ENCODE measurements at places on chromosomes 11 and 22.
A peak's percentile ranks its signal among the peaks of the same experiment; 100 is the strongest.

DNA sequence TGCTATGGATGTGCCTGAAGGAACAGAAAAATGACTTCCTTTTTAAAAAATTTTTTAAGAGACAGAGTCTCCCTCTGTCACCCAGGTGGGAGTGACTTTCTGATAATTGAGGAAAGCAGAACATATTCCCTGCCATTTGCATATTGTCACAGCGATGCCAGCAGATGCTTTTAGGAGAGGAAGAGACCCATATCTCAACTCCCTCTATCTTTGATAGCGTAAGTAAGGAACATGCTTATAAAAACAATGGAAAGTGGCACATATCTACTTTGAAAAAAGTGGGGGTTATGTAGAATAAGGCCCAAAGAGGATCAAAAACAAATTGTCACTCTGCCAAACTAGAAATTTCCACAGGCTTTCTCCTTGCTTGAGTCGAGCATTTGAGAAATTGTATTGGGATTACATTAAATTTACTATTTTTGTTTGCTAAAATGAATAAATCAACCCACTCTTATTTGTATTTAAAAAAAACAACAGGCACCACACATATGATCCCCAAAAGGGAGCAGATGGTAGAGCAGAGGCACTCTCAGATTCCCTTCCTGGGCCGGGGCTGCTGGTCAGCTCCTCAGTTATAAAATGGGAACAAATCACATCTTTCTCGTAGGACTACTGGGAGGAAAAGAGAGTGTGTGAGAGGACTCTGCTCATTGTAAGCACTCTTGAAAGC is 68.8 kb upstream of the TSPAN18 start:
- no peak for DNase-seq

GRCh38 chr11:795634-796564 is 2.2 kb downstream of the SLC25A22 start:
- peak; percentile 11 for DNase-seq

DNA sequence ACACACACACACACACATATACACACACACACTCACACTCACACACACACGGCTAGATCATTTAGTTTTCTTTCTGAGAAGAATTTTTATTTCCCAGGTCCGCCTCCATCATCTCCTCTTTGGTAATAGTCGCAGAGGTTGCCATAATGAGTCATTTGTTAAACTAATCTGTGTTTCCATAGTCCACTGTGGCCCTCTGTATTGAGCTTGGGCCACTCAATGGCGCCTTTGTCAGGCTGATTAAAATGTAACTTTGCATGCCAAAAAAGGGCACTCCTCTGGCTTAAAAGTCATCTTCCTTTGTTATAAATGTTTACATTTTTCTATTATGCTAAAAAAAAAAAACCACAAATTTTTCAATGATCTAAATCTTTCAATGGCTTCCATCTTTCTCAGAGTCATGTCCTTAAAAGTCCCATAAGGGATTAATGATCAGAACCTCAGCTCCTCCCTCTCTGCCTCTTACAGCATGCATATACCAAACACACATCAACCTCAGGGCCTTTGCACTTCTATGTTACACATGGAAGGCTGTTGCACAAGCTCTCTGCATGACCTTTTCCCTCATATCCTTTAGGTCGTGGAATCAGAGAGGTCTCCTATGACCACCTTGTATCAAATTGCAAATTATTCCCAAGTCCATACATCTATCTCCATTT is 35.3 kb downstream of the EHF start:
- DNase-seq: no peak

DNA sequence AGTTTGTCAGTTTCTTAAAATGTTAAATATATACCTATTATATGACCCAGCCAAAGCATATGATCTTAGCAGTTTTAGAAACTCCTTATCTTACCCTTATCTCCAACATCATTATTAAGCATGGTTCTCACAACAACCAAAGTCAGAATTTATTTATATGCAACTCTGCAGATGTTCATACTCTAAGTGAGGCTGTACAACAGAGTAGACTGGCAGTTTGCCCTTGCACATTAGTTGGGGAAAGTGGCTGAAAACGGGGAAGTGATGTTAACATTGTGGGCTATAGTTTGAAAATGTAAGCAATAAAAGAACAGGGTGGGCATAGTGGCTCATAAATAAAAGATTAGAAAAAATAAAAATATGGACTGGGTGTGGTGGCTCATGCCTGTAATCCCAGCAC is 49.7 kb downstream of the ATG16L2 start:
- DNase-seq: peak; percentile 28

GRCh38 chr22:39361496-39361895 is 11.7 kb downstream of the SYNGR1 start:
- DNase-seq: no peak

DNA sequence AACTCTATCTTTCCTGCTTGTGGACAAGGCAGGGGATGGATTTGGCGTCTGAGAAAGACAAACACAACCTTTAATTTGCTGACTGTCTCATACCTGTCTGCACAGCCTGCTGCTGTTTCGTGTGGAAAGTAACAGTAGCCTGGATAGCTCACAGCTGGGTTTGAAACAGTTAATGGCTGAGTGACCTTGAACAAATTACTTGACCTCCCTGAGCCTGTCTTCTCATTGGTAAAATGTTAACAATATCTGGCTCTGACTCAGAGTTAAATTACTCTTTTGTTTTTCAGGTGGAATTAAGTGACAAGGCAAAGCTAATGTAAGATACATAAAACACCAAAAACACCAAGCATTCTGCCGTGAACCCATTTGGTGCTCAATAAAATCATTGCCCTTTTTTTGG is 41.1 kb upstream of the ADA2 start:
- DNase-seq: no peak

DNA sequence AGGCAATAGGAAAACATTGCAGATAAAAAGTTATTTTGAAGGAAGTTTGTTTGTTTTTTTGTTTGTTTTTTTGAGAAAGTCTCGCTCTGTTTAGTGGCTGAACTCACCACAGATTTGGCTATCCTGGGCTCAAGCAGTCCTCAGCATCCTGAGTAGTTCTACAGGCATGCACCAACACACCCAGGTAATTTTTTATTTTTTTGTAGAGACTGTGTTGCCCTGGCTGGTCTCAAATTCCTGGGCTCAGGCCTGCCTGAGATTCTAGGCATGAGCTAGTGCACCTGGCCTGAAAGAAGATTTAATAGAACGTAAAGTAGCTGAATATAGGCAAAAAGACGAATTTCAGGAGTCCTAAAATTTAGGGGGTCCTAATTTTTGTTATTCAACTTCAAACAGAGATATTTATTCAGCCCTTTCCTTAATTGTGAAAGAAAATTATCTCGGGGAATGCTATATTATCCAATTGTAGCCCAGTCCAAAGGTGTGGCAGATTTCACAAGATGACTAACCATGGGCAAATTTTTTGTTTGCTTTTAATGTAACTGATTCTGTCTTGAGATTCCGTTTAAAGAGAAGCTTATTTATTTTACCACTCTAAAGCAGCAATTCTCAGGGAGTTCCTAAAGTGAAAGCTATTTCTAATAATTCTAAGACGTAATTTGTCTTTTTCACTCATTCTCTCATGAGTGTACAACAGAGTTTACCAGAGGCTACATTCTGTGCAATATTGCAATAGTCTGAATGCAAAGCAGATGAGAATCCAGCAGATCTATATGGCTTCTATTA is 940 bp downstream of the IL18 start:
- DNase-seq: no peak

GRCh38 chr11:16365581-16366228 is 9.4 kb upstream of the SOX6 start:
- no peak for DNase-seq

GRCh38 chr11:61817471-61818202 is 834 bp upstream of the FADS1 start:
- no peak for DNase-seq

DNA sequence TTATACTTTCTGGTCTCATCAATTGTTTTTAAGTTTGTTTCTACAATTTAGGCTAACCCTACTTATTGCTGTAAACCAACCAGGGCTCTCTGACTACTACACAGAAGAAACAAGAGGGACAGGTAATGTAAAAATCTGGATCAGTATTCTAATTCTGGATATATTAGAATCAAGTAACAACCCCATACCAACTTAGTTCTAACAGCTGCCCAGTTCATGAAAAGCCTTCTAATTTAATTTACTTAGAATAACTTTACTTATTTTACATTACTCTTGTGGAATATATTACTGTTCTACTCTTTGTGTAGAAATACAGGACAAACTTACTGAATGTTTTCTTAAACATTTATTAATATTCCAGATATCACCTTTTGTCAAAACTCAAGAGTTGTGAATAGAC is 45.5 kb upstream of the DBX1 start:
- DNase-seq: no peak

DNA sequence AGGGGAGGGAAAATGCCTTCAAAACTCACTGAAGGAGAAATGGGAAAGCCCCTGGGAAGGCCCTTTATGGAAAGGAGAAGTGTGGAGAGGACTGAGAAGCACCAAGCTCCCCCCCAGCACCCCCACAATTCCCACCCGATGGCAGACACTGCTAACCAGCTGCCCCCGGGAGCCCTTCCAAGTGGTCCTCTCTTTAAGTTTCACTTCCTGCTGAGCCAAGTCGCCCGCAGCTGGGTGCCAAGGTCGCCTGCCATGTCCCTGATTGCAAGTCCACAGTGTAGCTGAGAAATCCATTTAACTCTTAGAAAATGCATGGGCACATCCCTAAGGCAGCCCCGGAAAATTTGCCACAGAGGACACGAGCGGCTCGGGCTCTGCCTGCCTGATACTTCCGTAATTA is 68.2 kb downstream of the GALNT18 start:
- no peak for DNase-seq

DNA sequence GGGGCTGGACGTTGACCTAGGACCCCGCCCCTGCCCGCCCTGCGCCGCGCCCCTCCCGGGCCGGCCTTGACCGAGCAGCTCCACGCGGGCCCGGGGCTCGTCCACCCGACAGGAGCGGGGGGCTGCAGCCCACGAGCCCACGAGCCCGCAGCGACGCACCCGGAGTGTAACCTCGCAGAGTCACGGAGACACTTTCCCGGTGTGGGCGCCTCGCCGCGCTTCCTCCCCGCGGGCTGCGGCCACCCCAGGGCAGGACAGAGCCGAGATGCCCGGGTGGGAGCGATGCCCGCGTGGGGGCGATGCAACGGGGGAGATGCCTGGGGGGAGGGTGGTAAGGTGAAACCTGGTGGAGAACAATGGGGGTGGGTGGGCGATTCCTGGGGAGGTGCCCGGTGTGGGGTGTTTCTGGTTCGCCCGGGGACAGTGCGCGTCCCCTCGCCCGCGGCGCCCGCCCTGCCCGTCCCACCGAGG is 4.9 kb upstream of the ZBED4 start:
- DNase-seq: no peak

GRCh38 chr11:128374026-128374425 is 213.3 kb downstream of the ETS1 start:
- DNase-seq: no peak

- DNase-seq: no peak
Observed at GRCh38 chr11:11708256-11708655, 86.5 kb upstream of the GALNT18 start.

DNA sequence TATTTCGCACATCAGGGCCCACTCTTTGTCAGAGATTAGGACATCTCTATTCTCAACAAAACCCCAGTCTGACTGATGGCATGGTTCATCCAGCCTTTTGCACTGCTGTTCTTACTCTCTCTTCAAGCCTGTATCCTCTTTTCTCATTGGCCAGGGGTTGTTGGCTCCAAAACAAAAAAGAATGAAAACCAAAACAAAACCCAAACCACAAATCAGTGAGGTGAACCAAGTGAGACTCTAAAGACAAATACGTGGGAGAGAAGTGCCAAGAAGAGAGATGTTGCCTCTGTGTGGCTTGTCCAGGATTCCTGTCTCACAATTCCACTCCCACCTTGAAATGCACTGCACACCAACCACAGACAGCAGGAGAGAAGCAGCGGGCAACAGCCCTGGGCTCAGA is 278.9 kb upstream of the NARS2 start:
- no peak for DNase-seq

DNA sequence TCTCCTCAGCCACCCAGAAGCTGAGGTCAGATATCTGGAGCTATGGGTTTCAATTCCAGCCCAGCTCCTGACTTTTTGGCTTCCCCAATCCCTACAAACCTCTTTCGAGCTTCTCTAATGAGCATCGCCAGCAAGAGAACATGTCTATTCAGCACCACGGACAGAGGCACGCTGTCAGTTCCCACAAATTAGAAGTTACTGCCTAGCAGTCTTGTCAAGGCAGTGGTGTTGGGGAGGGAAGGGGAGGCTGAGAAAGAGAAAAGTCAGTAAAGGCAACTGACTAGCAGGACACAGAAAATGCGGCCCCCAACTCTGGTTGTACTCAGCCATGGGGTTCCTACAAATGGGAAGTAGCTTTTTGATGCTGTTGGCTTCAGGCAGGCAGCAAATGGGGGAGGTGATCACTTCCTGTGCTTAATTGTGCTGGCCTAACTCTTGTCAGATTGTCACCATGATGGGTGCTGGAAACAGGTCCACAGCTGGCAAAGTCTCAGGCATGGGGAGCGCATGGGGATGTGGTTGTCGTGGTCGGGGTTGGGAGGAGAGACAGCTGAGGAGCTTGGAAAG is 205.9 kb downstream of the ST3GAL4 start:
- DNase-seq: no peak

DNA sequence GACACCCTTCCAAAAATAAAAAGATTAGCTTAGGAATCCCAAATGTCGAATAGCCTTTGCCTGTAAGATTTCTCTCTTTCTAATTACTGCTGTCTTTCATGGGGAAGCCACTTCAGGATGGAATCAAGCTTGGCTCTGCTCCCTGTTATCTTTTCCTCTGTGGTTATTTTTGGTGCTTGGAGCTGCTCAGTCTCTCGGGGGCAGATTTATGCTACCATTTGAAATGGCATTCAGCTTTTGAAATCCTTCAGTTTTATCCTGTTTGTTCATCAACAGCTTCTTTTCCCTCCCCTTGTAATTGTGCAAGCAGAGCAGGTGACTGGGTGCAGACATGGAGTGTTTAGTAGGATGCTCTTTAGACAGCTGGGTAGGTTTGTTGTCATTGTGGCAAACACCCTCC is 111.0 kb downstream of the DBX1 start:
- no peak for DNase-seq

- DNase-seq: no peak
Observed at GRCh38 chr11:126132319-126132718, 69.7 kb upstream of the CDON start.

GRCh38 chr22:27157666-27158370 is 500.4 kb downstream of the MIAT start:
- no peak for DNase-seq

- no peak for DNase-seq
Observed at GRCh38 chr11:46359953-46360352, 12.7 kb downstream of the DGKZ start.

GRCh38 chr11:101211407-101211975 is 81.9 kb upstream of the PGR start:
- no peak for DNase-seq

DNA sequence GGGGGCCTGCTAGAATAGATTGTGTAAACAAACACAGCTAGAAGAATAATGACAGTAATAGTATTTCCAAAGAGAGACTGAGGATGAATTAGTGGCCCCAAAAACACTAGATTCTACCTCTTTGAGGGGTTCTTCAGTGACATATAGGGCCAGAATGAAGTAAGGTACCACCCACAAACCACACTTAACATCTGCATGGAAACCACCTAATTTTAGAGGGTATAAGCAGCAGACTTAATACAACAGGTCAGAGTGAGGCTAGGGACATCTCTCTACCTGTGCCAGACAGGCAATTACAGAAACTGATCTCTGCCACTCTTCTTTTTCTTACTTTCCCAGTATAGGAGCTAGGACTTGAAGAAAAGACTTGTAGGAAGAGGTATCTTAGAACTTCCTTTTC is 20.1 kb downstream of the ELP4 start:
- DNase-seq: no peak

- DNase-seq: no peak
Observed at GRCh38 chr11:33709466-33709865, 8.8 kb upstream of the C11orf91 start.

Data from GF-D8 (cell line).